DND-41 (cell line): ENCODE measurements at places on chromosomes 13 and 19.

GRCh38 chr13:72523049-72523448, 204.4 kb downstream of the MZT1 start:
- no peaks in the 10 kb centered on the region for H3K36me3 ChIP-seq
- no peak overlapping the region for H3K4me3 ChIP-seq

GRCh38 chr19:45448887-45449299, 18.9 kb upstream of the FOSB start:
- H3K27me3 ChIP-seq: peaks cover 16% of the 10 kb centered on the region
- H3K27ac ChIP-seq: no peak overlapping the region
- H3K36me3 ChIP-seq: no peaks in the 10 kb centered on the region
- no peak for DNase-seq

GRCh38 chr19:38583219-38583984, 34.4 kb downstream of the MAP4K1 start:
- DNase-seq: no peak
- no peak overlapping the region for H3K4me3 ChIP-seq
- H3K27me3 ChIP-seq: no peaks in the 10 kb centered on the region

DNA sequence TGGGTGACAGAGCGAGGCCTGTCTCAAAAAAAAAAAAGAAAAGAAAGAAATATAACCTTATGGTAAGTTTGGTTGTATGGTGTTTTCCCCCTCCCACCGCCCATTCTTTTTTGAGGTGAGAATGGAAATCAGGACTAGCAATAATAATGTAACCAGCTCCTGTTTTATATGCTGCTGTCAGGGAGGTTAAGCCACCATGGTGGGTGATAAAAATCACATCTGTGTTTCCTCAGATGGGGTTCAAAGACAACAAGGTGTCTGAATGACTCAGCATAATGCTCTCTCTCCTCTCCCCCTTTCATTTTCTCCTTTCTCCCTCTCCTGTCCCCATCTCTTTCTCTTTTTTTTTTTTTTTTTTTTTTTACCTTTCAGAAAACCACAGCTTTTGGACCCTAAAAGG, 28.3 kb upstream of the GARRE1 start:
- H3K4me3 ChIP-seq: no peak overlapping the region
- H3K27ac ChIP-seq: no peak overlapping the region
- DNase-seq: no peak
- H3K36me3 ChIP-seq: peaks cover 96% of the 10 kb centered on the region
- no peaks in the 10 kb centered on the region for H3K4me1 ChIP-seq
- H3K27me3 ChIP-seq: no peaks in the 10 kb centered on the region

DNA sequence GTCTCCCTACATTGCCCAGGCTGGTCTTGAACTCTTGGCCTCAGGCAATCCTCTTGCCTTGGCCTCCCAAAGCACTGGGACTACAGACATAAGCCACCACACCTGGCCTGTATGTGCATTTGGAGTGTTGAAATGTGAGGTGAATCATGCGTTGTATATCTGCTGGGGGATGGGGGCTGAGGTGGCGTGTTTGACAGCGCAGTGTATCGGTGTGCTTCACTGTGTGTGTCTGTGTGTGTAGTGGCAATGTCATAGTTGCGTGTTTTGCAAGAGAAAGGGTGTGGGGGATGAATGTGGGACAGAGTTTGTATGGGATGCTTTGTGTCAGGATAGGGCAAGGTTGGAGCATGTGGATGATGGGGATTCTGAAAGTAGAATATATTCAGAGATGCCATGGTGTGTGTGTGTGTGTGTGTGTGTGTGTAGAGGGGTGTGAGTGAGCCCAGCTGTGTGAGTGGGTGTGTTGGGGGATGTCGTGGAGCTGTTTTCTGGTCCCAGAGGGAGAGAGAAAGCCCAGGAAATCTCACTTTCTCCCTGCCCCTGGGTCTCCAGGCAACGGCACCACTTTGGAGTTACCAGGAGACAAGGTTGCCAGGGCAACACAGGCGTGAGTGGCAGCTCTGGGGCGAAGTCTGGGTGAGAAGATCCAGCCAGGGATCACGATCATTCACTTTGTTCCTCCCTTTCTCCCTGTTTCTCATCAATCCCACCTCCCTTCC, 1.1 kb upstream of the SWSAP1 start:
- no peaks in the 10 kb centered on the region for H3K27me3 ChIP-seq
- H3K4me3 ChIP-seq: peak overlapping the region; percentile 73
- no peak for DNase-seq
- peaks cover 16% of the 10 kb centered on the region for H3K36me3 ChIP-seq

DNA sequence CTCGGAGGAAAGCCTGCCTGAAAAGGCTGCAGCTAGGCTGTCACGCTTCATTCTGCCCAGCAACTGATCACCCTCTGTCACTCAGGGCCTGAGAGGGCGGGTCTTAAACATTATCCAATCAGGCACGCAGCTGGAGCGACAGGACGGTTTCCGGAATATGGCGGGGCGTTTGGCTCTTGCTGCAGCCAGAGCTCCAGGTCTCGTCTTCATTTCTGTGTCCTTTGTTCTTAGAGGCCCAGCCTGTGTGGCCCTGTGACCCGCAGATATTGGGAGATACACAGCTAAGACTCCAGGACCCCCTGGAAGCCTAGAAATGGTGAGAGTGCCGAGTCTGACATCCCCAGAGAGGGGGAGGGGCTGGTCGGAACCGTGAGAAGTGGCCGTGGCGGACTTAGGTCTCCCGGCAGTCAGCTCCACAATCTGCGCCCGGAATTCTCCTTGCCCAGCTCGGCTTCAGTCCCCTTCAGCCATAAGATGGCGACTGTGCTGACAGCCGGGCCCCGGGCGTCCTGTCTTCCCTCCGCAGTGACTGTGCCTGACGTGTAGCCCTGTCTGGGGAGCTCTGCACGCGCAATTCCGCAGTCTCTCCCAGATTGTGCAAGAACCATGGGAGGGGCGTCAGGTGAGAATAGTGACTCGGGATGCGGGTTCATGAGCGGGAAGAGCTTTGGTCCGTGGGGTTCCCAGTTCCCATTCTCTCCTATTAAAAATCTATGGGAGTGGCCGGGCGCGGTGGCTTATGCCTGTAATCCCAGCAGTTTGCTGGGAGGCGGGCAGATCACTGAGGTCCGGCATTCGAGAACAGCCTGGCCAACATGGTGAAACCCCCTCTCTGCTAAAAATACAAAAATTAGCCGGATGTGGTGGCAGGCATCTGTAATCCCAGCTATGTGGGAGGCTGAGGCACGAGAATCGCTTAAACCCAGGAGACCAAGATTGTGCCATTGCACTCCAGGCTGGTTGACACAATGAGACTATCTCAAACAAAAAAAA, at the start of gene ZNF429:
Gene ZNF429 (plus strand): TSS at position 144 of the 993 bp plus-strand sequence. CDS start 170 bp downstream, at position 314.
- peak within 1 kb of the TSS; percentile 99 for H3K27ac ChIP-seq
- peaks cover 36% of the 10 kb centered on the region for H3K36me3 ChIP-seq
- peak within 1 kb of the TSS; percentile 73 for H3K4me3 ChIP-seq
